ENCODE measurements at places on chromosomes 5 and 9. TPM values are rescaled to one million over a fixed set of nuclear protein-coding genes. Genes with fewer than 3 reads are reported as not detected.

The DOCK8 gene
- 0.31 TPM for total RNA-seq

The CDKN2B-AS1 gene
- not detected for total RNA-seq

The PAEP gene
- 0.32 TPM for total RNA-seq

The GPR21 gene
- total RNA-seq = not detected

The OR1B1 gene
- not detected for total RNA-seq
